ENCODE measurements at places on chromosomes 7 and 10. TPM values are rescaled to one million over a fixed set of nuclear protein-coding genes. Genes with fewer than 3 reads are reported as not detected.

Gene BEND7
- polyA plus RNA-seq = not detected

GRCh38 chr10:71648254-71648932, 71.2 kb downstream of the C10orf105 start:
- no peak for DNase-seq
- H3K4me1 ChIP-seq = no peaks in the 10 kb centered on the region
- H3K4me3 ChIP-seq = no peak overlapping the region
- H3K27me3 ChIP-seq = no peaks in the 10 kb centered on the region

Gene NAT16
- polyA plus RNA-seq = not detected

- no peaks in the 10 kb centered on the region for H3K27me3 ChIP-seq
- H3K27ac ChIP-seq = peak overlapping the region; percentile 55
- peak overlapping the region; percentile 16 for H3K4me3 ChIP-seq
- DNase-seq = no peak
- peaks cover 44% of the 10 kb centered on the region for H3K4me1 ChIP-seq
- peaks cover 22% of the 10 kb centered on the region for H3K36me3 ChIP-seq
Measured at GRCh38 chr7:6385110-6385781, 62.5 kb downstream of the DAGLB start.

Gene ZCCHC24
- polyA plus RNA-seq = 0.76 TPM

- H3K4me1 ChIP-seq = no peaks in the 10 kb centered on the region
- H3K27me3 ChIP-seq = peaks cover 4% of the 10 kb centered on the region
- H3K36me3 ChIP-seq = no peaks in the 10 kb centered on the region
- no peak for DNase-seq
- H3K27ac ChIP-seq = no peak overlapping the region
- H3K4me3 ChIP-seq = no peak overlapping the region
Measured at GRCh38 chr10:31158011-31158658, 126.5 kb upstream of the ZNF438 start.

- no peaks in the 10 kb centered on the region for H3K36me3 ChIP-seq
- H3K27me3 ChIP-seq = no peaks in the 10 kb centered on the region
- no peaks in the 10 kb centered on the region for H3K4me1 ChIP-seq
- no peak overlapping the region for H3K4me3 ChIP-seq
- no peak for DNase-seq
Measured at GRCh38 chr7:110827287-110827855, 263.6 kb upstream of the LRRN3 start.

GRCh38 chr10:43225004-43225786, 41.7 kb downstream of the RASGEF1A start:
- DNase-seq = no peak
- no peak overlapping the region for H3K4me3 ChIP-seq
- H3K27ac ChIP-seq = no peak overlapping the region
- H3K4me1 ChIP-seq = peaks cover 29% of the 10 kb centered on the region
- no peaks in the 10 kb centered on the region for H3K36me3 ChIP-seq

- no peaks in the 10 kb centered on the region for H3K27me3 ChIP-seq
- H3K36me3 ChIP-seq = no peaks in the 10 kb centered on the region
- no peak for DNase-seq
- H3K4me3 ChIP-seq = no peak overlapping the region
Measured at GRCh38 chr7:79880312-79880711, 254.3 kb upstream of the GNAI1 start.

DNA sequence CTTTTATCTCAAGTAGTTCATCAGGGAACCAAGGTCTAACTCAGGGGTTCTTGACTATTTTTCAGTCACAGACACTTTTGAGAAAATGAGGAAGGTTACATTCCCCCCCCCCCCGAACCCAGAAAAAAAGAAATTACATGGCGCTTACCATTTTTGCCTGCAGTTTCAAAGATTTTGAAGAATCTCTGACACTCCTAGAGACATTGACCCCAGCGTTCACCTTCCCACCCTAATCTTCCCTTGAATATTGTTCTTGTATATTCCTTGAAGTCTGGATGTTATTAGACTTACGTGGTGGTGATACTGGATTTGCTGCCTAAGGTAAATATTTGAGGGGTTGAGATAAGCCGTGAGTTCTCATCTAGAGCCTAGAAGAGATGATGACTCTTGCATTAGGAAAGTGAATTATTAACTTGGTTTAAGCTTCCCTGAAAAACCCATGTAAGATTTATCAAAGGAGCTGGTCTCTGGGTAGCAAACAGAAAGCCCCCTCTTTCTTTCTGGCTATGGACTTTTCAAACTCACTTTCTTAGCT, 245.7 kb upstream of the FOXK1 start:
- H3K27me3 ChIP-seq = no peaks in the 10 kb centered on the region
- no peak for DNase-seq
- no peaks in the 10 kb centered on the region for H3K4me1 ChIP-seq
- H3K27ac ChIP-seq = no peak overlapping the region

Gene PNLIPRP1
- polyA plus RNA-seq = not detected

DNA sequence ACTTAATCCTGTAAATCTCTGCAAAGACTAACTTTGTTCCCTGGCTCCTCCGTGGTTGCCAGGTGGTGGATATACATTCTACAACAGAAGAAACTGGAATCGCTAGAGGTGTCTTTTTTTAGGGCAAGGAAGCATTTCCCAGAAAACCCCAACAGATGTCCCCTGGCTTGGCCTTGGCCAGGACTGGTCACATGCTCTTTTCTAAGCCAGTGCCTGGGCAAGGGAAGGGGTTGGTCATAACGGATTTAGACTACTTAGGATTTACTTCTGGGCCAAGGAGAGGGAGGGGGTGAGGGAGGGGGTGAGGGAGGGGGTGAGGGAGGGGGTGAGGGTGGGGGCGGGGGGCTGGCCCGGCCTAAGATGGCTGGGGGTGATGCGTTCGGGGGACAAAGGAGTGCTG, 105.7 kb downstream of the SNX10 start:
- H3K4me3 ChIP-seq = no peak overlapping the region
- peaks cover 15% of the 10 kb centered on the region for H3K4me1 ChIP-seq
- peaks cover 46% of the 10 kb centered on the region for H3K27me3 ChIP-seq
- H3K36me3 ChIP-seq = no peaks in the 10 kb centered on the region

GRCh38 chr10:52491246-52491995, 177.3 kb downstream of the DKK1 start:
- H3K4me1 ChIP-seq = no peaks in the 10 kb centered on the region
- H3K4me3 ChIP-seq = no peak overlapping the region
- H3K27ac ChIP-seq = no peak overlapping the region
- no peaks in the 10 kb centered on the region for H3K36me3 ChIP-seq

All from CD4-positive, CD25-positive, alpha-beta regulatory T cell (primary cell).